ENCODE measurements at places on chromosomes 11 and 22.

GRCh38 chr22:36999463-36999862, 19.8 kb downstream of the TST start:
- H3K4me3 ChIP-seq = no peak overlapping the region
- H3K27me3 ChIP-seq = peaks cover 16% of the 10 kb centered on the region
- no peak overlapping the region for H3K27ac ChIP-seq
- DNase-seq = no peak

DNA sequence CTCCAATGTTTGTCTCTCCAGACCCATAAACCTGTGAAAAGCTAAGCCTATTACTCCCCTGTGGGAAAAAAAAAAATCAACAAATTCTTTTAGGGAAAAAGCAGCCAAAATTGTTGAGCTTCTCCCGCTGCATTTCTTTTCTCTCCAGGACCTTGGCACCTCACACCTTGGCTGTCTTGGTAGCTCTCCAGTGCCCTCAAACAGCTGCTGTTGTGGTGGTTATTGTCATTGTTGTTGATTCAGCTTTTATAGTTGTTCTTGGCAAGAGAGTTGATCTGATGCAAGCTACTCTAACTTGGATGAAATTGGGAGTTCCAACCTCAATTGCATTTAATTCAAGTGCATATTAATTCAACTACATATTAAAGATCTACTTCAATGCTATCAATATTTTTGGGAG, 516.9 kb upstream of the LARGE1 start:
- H3K36me3 ChIP-seq = no peaks in the 10 kb centered on the region
- no peak overlapping the region for H3K4me3 ChIP-seq
- no peak overlapping the region for H3K27ac ChIP-seq
- no peak for DNase-seq

DNA sequence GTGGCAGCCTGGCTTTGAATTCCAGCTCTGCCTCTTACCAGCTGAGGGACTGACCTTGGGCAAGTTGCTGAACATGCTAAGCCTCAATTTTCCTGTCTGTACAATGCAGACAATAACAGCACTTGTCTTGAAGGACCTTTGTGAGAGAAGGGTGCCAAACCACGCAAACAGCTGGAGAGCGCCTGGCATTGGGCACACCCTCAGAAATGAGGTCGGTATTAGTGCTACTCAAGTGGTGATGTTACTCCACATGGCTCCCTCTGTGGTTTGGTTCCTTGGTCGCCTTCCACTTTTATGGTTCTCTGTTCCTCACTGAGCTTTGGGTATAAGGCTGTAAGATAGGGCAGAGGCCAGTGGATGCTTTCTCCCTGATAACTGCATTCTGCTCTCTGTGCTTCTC, 8.2 kb downstream of the UBASH3B start:
- H3K4me3 ChIP-seq = no peak overlapping the region
- DNase-seq = no peak
- H3K4me1 ChIP-seq = peaks cover 59% of the 10 kb centered on the region
- no peaks in the 10 kb centered on the region for H3K27me3 ChIP-seq

DNA sequence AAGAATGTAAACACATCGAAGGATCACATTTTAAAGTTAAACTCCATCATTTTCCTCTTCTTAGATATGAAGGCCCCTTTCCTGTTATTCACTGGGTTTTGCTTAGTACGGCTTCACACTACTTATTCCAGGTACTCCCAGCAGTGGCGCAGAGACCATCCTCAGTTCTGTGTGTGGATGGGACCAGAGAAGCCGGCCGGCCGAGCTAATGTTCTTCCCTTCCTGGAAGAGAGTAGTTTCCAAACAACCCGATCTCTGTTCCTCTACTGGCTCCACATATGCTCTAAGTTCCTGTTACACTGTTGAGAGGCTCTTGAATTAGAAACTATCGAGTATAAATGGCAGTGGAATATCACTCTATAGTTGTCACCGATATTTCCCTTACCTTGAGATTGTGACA, 684 bp upstream of the NFRKB start:
- no peaks in the 10 kb centered on the region for H3K27me3 ChIP-seq
- peak overlapping the region; percentile 65 for H3K27ac ChIP-seq
- DNase-seq = no peak

- DNase-seq = peak; percentile 84
- peak overlapping the region; percentile 94 for H3K4me3 ChIP-seq
- H3K27ac ChIP-seq = peak overlapping the region; percentile 86
- H3K27me3 ChIP-seq = peaks cover 4% of the 10 kb centered on the region
Measured at GRCh38 chr22:50305923-50306566, 1.4 kb downstream of the PLXNB2 start.

DNA sequence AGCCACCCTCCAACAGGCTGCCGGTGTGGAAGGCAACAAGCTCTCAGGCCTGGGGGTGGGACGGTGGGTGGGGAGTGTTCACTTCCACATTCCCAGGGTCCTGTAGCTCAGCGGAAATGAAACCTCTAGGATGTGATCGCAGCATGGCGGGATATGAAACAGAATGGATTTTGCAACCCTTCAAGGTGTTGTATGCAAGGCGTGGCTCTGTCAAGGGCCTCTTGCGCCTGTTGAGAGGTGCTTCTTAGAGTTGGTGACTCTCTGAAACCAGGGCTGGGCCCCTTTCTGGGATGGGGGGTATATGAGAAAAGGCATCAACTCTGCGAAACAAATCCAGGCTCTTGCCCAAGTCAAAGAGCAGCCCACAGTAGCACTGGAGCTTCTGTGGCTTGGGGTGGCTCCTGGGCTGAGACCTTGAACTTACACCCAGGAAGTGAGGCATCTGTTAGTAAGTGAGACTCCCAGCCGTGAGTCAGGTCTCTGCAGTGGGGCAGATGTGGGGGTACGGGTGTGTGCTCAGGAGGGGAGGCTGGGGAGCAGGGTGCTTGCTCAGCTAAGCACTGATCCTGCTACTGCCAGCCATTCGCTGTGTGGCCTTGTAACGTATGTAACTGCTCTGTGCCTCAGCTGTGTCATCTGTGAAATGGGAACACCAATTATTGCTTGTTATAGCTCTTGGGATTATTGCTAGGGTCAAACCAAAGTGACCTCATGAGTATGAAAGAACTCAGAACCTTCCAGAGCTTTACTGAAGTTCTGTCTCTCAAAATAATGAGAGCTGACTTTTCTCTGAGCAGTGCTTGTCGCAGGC, 28.3 kb downstream of the NECTIN1 start:
- peak overlapping the region; percentile 13 for H3K4me3 ChIP-seq
- no peaks in the 10 kb centered on the region for H3K27me3 ChIP-seq
- DNase-seq = no peak
- peaks cover 1% of the 10 kb centered on the region for H3K36me3 ChIP-seq

GRCh38 chr22:23760056-23760455, 2.7 kb upstream of the C22orf15 start:
- H3K4me1 ChIP-seq = no peaks in the 10 kb centered on the region
- H3K4me3 ChIP-seq = no peak overlapping the region
- H3K27me3 ChIP-seq = no peaks in the 10 kb centered on the region
- no peaks in the 10 kb centered on the region for H3K36me3 ChIP-seq
- H3K27ac ChIP-seq = no peak overlapping the region
- DNase-seq = no peak

GRCh38 chr11:134863294-134863693, 451.3 kb upstream of the B3GAT1 start:
- no peaks in the 10 kb centered on the region for H3K27me3 ChIP-seq
- H3K4me3 ChIP-seq = no peak overlapping the region
- no peak for DNase-seq
- no peak overlapping the region for H3K27ac ChIP-seq
- no peaks in the 10 kb centered on the region for H3K36me3 ChIP-seq

DNA sequence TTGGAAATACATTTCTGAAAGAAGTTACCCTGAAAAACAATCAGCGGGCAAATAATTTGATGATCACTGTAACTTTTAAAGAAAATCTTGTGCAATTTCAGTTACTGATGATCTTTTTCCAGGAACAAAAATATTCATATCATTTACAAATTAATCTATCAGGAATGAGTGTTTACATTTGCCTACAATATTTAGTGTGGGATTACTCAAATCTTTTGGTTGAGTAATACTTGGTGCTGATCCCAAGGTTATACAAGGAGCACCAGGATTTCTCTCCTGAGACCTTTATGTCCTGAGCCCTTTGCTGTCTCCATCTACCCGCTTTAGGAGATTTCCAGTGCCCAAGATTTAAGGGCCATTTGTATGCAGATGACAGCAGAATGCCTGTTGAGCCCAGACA, 116.1 kb downstream of the ATXN10 start:
- H3K4me1 ChIP-seq = peaks cover 16% of the 10 kb centered on the region
- H3K36me3 ChIP-seq = no peaks in the 10 kb centered on the region
- no peak overlapping the region for H3K27ac ChIP-seq
- no peak for DNase-seq
- no peaks in the 10 kb centered on the region for H3K27me3 ChIP-seq

GRCh38 chr11:110720431-110721275, 8.4 kb upstream of the ARHGAP20 start:
- DNase-seq = no peak
- no peaks in the 10 kb centered on the region for H3K4me1 ChIP-seq
- no peaks in the 10 kb centered on the region for H3K27me3 ChIP-seq
- no peak overlapping the region for H3K4me3 ChIP-seq

DNA sequence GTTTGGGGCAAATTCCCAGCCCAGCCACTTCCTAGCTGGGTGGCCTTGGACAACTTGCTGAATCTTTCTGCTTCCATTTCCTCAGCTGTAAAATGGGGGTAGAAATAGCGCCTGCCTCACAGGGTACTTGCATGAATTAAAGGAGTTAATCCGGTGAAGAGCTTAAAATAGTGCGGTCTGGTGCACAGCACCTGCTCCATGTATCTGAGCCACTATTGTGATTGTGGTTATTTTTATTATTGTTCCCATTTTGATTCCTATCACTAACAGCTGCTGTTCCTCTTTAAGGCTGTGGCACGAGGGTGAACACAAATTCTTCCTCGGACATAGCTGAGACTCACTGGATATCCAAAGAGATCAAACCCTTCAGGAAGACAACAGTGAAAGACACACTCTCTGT, 46.9 kb upstream of the TP53I11 start:
- peaks cover 3% of the 10 kb centered on the region for H3K27me3 ChIP-seq
- no peak overlapping the region for H3K4me3 ChIP-seq
- H3K27ac ChIP-seq = no peak overlapping the region
- no peaks in the 10 kb centered on the region for H3K4me1 ChIP-seq

- peaks cover 11% of the 10 kb centered on the region for H3K4me1 ChIP-seq
- H3K4me3 ChIP-seq = no peak overlapping the region
- H3K36me3 ChIP-seq = no peaks in the 10 kb centered on the region
Measured at GRCh38 chr22:27405672-27406388, 395.7 kb downstream of the MN1 start.

- DNase-seq = no peak
Measured at GRCh38 chr11:134670961-134671370, 258.9 kb upstream of the B3GAT1 start.

- peaks cover 20% of the 10 kb centered on the region for H3K4me1 ChIP-seq
- no peak overlapping the region for H3K4me3 ChIP-seq
- no peak overlapping the region for H3K27ac ChIP-seq
- DNase-seq = no peak
- peaks cover 14% of the 10 kb centered on the region for H3K36me3 ChIP-seq
Measured at GRCh38 chr11:61961570-61962212, 5.7 kb downstream of the FTH1 start.

DNA sequence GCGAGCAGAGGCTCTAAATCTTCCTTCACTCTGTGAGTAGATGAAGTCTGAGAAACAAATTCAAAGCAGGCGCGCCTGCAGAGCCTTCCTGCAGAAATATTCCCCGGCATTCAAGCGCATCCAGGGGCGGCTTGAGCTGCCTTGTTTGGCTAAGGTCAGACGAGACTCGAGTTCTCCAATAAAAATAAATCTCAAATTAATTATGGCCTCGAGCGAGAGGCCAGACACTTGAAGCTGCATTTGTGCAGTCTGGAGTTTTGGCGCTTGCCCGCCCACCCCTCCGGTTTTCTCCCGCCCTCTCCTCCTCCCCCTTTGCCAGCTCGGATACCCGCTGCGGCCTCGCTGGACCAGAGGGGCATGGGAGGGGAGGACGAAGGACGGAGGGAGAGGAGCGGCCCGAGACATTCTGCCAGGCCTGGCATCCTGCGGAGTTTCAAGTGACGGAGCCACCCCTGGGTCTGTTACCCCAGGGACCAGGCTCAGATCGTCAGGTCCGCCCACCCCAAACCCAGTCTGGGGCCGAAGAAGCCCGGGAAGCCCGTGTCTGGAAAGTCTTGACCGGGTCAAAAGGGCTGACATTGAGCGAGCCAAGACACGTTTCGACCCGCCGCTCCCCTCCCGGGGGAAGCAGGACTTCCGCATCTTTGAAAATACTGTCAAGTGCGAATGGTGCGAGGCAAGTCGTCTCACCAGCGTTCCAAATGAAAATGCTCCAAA, 3.8 kb upstream of the FLI1 start:
- H3K4me3 ChIP-seq = no peak overlapping the region
- H3K4me1 ChIP-seq = peaks cover 14% of the 10 kb centered on the region
- H3K27ac ChIP-seq = no peak overlapping the region
- no peak for DNase-seq
- no peaks in the 10 kb centered on the region for H3K36me3 ChIP-seq
- peaks cover 99% of the 10 kb centered on the region for H3K27me3 ChIP-seq

DNA sequence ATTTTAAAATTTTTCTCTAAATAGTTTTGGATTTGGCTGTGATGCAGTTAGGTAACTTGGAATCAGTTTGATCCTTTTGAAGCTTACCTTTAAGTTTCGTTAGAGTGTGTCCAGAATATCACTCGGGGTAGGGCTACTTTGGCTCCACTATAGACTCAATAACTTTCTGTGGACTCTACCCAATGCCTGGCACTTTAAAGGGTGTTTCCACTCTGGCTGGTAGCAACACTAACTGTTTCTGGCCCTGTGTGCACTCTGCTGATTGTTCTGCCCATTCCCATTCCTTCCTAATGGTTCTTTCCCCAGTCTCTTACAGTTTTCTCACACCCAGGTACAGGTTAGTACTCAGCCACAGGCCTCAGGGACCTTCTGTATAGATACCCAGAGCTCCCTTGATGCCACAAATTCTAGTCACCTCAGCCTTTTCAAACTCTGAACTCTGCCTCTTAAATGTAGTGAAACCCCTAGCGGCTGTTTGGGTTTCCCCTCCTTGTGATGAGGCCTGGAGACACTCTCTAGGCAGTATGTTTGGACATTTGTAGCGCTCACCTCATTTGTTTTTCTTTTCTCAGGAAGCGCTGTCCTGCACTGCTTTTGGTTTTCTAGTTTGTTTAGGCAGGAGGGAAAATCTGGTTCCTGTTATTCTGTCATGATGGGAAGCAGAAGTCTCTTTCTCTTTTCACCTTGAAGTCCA, 16.8 kb downstream of the CUL5 start:
- H3K27ac ChIP-seq = no peak overlapping the region
- no peaks in the 10 kb centered on the region for H3K27me3 ChIP-seq
- DNase-seq = no peak
- no peaks in the 10 kb centered on the region for H3K4me1 ChIP-seq
- H3K36me3 ChIP-seq = no peaks in the 10 kb centered on the region

- H3K27me3 ChIP-seq = no peaks in the 10 kb centered on the region
- H3K4me1 ChIP-seq = peaks cover 20% of the 10 kb centered on the region
- no peak overlapping the region for H3K4me3 ChIP-seq
Measured at GRCh38 chr11:205221-206001, 1.8 kb downstream of the BET1L start.
